ENCODE measurements at places on chromosomes 1 and 21.
A peak's percentile ranks its signal among the peaks of the same experiment; 100 is the strongest.

GRCh38 chr1:244106176-244106575 lies 55.1 kb downstream of the ZBTB18 start:
- DNase-seq, result no peak

- DNase-seq, result no peak
These were observed 46.9 kb downstream of the AJAP1 start for GRCh38 chr1:4701276-4701675.

GRCh38 chr1:49013079-49013478 lies 236.4 kb upstream of the BEND5 start:
- DNase-seq, result no peak

DNA sequence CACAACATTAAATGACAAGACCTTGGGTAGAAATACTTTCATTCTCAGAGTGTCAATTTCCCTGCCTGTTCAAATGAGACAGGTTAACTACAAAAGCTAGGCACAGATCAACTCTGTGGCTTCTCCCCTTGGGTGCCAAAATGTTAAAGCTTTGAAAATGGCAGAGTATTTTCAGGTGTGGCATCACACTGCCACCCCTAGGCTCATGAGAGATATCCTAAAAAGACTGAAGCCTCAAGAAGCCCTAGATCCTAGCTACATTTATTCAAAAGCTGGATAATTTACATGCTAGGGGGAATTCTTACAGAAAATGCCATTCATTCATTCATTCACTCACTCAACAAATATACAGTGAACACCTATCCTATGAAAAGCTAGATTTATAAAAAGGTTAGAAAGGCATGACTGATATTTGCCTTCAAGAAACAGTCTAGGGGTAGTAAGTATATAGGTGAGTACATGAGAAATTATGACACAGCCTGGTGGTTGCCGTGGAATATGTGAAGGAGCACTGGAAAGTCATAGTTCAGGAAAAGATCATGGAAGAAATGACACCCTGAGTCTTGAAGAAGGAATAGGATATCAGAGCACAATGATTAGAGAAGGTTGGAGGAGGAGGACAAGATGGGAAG lies 15.9 kb upstream of the RAB4A start:
- peak; percentile 41 for DNase-seq

DNA sequence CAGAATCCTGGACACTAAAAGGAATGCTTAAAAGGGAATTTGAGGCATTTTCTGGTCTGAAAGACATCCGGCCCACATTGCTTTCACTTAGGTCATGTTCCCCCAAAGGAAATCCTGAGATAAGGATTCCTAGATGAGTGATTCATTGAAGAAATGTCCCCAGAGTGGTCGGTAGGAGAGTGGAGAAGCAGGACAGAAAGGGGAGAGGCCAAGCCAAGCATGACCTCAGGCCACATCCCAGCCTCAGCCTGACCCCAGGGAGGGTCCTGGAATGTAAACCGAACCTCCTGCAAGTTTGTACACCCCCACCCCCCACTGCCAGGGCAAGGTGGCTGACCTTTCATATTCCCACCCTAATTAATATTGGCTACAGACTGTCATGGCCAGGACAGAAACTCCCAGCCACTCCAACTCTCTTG lies 16.6 kb downstream of the HIVEP3 start:
- peak; percentile 40 for DNase-seq

DNA sequence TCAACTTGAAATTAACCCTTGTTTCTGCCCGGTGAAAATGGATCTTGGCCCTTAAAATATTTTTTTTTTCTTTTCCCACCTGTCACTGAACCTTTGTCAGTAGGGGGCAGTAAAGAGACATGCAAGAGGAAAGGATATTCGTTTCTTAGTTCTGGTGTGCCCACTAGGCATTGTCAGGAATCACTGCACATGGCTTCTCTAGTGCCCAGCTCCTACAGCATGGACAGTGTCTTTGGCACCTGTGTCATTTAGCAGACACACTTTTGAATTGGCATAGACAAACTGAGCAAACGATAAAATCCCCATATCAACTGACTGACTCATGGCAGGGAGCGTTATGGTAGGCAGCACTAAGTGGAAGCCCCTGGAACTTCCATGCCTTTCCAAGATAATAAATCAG lies 1048.1 kb downstream of the BRINP3 start:
- DNase-seq, result peak; percentile 5

- DNase-seq, result no peak
These were observed 51.4 kb upstream of the GJA8 start for GRCh38 chr1:147851149-147851548.

GRCh38 chr1:67053535-67053784 lies 488 bp downstream of the SLC35D1 start:
- DNase-seq, result no peak

DNA sequence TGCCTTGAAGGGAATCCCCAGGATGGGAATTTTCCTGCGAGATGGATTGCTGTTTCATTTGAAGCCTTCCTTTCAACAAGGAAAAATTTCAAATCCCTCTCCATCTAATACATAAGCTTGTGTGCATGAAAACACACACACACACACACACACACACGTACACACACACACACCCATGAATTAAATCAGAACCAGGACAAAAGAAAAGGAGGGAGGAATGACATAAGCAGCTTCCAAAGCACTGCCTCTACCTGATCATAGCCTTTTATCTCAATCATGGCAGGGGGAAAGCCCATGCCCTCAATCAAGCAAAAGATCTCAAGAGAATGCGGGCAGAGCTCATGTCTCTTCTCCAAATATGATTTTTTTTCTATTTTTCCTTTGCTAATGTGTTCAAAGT lies 139.7 kb downstream of the SLC44A5 start:
- DNase-seq, result no peak

DNA sequence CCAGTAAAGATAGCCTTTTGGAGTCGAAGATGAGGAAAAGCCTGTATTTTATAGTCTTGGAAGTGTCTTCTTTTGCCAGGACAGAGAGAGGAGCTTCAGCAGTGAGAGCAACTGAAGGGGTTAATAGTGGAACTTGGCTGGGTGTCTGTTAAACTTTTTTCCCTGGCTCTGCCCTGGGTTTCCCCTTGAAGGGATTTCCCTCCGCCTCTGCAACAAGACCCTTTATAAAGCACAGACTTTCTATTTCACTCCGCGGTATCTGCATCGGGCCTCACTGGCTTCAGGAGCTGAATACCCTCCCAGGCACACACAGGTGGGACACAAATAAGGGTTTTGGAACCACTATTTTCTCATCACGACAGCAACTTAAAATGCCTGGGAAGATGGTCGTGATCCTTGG lies at the start of gene VCAM1:
VCAM1 (plus strand) TSS at position 253 of the 400 bp plus-strand sequence; CDS start at position 372, 119 bp downstream.
- no peak for DNase-seq
